ENCODE measurements at places on chromosomes 11 and 22.

GRCh38 chr11:10375280-10375971 lies 70.6 kb downstream of the ADM start:
- no peak for DNase-seq

DNA sequence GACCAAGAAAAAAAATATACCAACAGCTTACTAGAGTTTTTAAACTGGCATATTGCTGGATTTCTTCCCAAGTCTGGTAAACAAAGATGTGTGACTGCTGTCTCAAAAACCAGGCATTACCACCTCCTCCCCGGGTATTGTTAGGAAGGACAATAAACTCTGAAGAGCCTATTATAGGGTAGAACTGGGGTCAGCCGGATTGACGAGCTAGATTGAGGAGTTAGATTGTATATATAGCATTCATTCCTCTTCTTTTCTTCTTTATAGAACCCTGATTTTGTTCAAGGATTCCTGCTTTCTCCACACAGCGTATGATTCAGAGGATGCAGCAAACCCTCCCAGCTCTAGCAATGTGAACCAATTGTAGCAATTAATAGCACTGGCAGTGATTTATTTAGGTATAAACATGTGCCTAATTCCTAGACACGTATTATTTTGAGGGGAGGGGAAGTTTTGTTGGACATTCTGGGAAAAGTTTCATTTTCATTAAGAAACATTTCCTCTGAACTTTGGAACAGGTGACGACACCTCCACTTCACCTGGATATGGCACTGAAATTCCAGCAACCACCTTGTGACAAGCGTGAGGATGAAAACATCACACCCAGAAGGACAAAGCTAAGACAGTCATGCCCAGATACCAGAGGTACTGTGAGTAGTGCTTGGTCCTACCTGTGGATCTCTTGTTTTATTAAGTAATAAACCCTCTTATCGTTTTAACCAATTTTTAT lies 679.4 kb upstream of the KIRREL3 start:
- DNase-seq = no peak

GRCh38 chr22:42885446-42885845 lies 28.4 kb upstream of the ARFGAP3 start:
- no peak for DNase-seq

- DNase-seq = no peak
Measured at GRCh38 chr22:38203090-38203810, 1.5 kb downstream of the MAFF start.

GRCh38 chr11:65613091-65613928 lies 711 bp downstream of the MAP3K11 start:
- no peak for DNase-seq

DNA sequence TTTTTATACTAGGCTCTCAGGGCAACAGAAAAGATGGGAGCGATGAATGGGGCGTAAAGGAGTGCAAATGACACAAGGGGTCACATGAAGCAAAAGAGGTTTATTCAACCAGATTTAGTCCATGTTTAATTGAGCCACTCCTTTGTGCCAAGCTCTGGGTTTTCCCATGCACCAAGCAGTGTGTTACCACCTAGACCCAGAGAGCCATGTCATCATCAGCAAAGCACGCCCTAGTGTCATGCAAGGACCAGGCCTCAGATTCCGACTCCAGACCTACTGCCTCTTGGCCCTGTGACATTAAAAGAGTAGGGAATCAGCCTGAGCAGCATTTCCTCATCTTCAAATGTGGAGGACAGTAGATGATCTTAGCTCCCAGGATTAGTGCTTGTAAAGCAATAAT lies 1.1 kb upstream of the IGLL5 start:
- no peak for DNase-seq

DNA sequence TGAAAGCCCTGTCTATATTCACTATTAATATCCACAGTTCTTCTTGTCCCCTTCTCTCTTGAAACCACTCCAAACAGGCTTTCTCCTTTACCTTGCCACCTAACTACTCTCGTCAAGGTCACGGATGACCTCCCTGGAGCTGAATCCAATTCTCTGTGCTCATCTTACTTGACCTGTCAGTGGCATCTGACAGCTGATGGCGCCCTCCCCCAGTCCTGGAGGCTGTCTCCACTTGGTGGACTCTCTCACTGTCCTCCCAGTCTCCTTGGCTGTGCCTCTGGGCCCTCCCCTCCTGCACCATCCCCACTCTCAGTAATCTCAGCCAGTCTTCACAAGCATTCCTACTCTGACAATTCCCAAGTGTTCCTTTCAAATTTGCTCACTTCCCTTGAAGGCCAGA lies 8.7 kb downstream of the TNKS1BP1 start:
- DNase-seq = no peak
